ENCODE measurements at places on chromosomes 5 and 9. TPM values are rescaled to one million over a fixed set of nuclear protein-coding genes. Genes with fewer than 3 reads are reported as not detected.

FRMD3 gene
- 0.19 TPM for polyA plus RNA-seq

SHOC1 gene
- polyA plus RNA-seq, result 0.02 TPM

RASGRF2 gene
- 3.5 TPM for polyA plus RNA-seq

CDH9 gene
- polyA plus RNA-seq, result not detected

ADAMTSL2 gene
- 0.09 TPM for polyA plus RNA-seq

C9orf153 gene
- 0.06 TPM for polyA plus RNA-seq

GRCh38 chr5:168784454-168784853, 205.3 kb upstream of the PANK3 start:
- DNase-seq, result no peak

DNA sequence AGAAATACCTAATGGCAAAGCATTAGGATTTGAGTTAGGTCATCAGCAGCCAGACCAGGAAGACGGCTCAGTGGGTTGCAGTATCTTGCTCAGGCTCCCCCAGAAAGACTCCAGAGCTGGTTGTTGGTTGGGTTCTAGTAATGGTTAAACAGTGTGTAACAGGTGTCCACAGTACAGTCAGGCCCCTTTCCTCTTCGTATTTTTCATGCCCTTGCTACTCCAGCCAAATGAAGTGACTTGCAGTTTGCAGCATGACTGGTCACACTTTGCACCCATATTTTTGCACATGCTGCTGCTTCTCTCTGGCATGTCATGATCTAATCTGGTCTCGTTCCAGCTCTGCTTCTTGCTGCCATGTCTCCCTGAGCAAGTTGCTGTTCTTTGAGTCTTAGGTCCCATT, 60.6 kb upstream of the TRPC7 start:
- no peak for DNase-seq

GRCh38 chr5:115720888-115721287, 95.1 kb upstream of the TMED7 start:
- DNase-seq, result no peak

GRCh38 chr5:38615981-38616451, 59.6 kb upstream of the LIFR start:
- DNase-seq, result peak; percentile 74

DNA sequence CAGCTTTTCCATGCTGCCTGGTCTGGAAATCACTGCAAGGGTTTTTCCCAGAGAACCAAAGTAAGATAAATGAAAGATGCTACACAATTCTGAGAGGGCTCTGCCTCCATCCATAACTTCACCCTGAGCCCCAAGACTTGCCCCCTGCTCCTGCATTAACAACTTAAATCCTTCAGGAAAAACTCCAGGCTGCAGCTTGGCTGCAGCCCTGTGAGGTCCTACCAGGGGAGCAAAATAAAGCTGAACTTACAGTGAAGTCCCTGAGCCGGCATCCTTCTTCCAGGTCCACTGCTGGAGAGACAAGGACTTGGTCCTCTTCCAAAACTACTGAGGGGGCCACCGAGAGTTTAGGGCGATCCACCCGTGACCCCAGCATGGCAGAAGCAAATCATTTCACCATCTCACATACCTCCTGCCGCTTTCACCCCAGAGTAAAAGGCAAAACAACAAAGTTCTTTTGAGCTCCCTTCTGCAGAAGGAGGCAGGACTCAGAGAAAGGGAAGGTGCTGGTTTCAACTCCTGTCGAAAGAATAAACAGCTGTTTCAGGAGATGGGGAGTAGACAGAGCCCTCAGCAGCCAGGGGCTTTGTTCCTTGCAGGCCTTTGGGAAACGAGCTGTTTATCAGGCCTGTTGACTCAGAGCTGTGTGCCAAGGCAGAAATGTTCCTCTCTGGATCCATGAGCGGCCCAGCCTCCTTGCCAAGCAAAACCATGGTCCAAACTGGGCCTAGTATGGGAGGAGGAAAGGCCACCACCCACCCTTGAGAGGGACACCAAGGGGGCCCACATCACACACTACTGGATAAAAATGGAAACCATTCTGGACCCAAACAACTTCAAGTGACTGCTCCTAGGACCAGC, 20.6 kb downstream of the GGTA1 start:
- no peak for DNase-seq

DNA sequence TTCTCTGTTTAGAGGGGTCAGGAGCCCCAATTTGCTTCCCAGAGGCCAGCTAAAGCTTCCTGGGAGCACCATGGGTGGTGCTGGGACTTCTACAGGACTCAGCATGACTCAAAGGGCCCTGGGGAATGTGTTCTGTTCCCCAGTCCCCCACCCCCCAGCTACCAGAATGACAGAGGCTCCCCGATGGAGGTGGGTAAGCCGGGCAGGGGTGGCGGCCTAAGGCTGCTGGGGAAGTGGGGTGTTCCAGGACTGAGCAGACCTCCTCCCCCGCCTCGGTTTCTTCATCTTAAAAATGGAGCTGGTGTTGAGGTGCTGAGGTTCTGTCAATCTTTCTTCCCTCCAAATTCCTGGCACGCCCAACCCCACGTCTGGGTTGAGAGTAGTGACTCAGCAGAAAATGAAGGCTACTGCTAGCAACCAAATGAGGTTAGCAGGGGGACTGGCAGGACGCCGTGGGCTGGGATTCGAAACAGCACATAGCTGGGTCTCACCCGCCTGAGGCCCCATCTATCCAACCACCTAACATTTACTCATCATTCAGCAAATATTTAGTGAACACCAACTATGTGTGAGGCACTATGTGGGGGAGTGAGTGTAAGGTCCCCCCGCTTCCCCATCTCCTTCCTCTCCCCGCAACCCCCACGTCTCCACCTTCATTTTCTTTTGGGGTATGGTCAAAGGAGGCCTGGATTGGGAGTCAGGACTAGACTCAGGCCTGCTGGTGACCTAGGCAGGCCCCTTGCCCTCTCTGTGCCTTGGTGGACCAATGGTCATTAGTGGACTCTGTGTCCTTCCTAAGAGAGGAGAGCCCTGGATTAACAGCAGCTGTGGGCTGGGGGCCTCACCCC, 50.2 kb downstream of the C9orf50 start:
- peak; percentile 94 for DNase-seq

- DNase-seq, result no peak
Observed at GRCh38 chr5:8766448-8766847, 779.4 kb downstream of the SEMA5A start.

- DNase-seq, result no peak
Observed at GRCh38 chr9:13750639-13751038, 471.1 kb upstream of the MPDZ start.

DNA sequence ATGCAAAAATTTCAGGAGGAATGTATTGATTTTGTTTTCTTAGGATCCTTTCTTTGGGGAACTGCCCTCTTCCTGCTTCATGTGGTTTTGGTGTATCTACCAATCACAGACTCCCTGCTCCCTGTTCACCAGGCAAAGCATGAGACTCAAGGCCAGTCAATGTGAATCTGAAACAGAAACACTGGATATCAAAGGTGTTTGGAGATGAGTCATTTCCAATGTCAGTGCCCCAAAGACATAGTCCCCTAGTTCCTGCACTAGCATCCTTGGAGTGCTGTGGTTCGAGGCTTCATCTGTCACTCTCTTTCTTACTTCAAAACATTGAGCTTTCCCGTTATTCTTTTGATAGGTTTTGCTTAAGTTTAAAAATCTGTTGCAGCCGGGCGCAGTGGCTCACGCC, 8.1 kb downstream of the PPP3R2 start:
- no peak for DNase-seq

DNA sequence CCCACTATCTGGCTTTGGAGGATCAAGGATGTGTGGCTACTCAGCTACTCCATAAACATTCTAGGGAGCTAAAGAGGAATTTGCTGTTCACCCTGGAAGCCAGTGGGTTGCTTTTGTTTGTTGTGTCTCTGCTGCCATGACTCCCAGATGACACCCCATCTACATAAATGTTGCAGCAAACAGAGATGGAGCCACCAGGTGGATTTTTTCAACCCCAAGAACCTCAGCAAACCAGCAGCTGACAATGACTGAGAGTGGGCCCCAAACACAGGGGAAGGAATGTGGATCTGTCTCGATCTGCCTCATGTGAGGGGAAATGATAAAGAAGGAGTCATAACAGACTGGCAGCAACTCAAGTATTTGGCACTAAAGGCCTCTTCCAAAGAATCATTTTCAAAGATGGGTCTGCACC, 132.7 kb upstream of the TNC start:
- DNase-seq, result peak; percentile 97
